ENCODE measurements at places on chromosomes 13 and 19.

DNA sequence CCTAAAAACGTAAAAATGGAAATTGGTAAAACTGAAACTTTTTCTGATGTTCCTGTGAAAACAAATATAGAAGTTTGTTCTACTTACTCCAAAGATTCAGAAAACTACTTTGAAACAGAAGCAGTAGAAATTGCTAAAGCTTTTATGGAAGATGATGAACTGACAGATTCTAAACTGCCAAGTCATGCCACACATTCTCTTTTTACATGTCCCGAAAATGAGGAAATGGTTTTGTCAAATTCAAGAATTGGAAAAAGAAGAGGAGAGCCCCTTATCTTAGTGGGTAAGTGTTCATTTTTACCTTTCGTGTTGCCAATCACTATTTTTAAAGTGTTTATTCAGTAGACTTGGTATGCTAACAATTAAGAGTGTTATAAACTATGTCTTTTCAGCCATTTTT lies 25.6 kb downstream of the BRCA2 start:
- no peak for DNase-seq

DNA sequence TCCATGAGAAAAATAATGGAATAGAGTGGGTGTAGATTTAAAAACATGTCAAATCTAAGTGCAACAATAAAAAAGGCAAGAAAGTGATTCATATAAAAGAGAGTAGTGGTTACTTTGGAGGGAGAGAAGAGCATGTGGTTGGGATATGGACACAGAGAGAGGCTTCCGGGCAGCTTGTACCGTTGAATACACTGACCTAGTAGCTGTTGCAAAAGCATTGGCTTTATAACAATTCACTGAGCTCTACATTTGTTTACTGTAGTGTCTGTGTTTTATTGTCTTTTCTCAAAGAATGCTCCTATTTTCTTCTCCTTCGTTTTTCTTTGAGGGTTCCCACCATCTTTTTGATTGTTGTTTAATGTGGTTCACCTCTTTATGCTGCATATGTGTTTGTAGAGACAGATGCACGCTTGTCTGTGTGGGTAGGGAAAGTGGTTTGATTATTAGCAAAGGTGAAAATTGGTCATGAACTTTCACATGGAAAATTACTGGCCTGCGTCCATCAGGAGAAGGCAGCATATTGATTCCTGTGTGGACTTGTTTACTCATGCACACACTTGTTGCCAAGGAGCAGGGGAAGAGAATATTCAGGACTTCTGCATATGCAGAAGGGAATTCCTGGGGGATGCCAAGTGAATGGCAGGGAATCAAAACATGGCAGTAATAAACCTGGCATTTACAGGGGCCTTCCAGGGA lies 29.9 kb upstream of the IRS2 start:
- no peak for DNase-seq

DNA sequence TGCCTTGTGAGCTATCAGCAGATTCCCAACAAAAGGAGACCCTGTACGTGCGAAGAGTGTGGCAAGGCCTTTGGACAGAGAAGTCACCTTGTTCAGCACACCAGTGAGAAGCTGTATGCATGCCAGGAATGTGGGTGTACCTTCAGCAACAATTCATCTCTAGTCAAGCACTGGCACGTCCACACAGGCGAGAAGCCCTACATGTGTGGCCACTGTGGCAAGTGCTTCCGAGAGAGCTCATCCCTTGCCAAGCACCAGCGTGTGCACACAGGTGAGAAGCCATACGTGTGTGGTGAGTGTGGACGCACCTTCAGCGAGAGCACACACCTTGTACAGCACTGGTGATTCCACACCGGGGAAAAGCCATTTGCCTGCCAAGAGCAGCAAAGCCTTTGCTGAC lies 7.6 kb upstream of the ZSCAN22 start:
- no peak for DNase-seq

- no peak for DNase-seq
Observed at GRCh38 chr19:50380137-50380536, 3.9 kb downstream of the NR1H2 start.

GRCh38 chr19:43648633-43649032 lies 9.0 kb upstream of the CADM4 start:
- no peak for DNase-seq

DNA sequence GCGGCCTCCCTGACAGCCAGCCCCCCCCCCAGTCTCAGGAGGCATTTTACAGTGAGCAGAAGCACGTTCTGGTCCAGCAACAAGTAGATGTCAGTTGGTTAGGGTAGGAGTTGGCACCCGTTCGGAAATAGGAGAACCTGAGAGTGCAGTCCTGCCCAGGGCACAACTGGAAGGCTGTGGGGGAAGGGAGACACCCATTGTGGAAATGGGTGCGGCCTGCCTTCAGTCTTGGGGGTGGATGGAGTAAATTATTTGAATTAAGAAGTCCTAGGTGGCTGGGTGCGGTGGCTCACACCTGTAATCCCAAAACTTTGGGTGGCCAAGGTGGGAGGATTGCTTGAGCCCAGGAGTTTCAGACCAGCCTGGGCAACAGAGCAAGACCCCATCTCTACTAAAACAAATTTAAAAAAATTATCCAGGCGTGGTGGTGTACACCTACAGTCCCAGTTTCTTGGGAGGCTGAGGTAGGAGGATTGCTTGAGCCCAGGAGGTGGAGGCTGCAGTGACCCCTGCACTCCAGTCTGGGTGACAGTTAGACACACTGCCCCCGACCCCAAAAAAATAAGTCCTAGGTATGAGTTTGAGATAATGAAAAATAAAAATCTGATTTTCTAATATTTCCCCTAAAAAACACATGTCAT lies 1.2 kb downstream of the CIRBP start:
- no peak for DNase-seq

- DNase-seq: no peak
Observed at GRCh38 chr19:28405346-28405742, 807.6 kb downstream of the UQCRFS1 start.

GRCh38 chr13:111598747-111599146 lies 278.3 kb downstream of the TEX29 start:
- DNase-seq: no peak

DNA sequence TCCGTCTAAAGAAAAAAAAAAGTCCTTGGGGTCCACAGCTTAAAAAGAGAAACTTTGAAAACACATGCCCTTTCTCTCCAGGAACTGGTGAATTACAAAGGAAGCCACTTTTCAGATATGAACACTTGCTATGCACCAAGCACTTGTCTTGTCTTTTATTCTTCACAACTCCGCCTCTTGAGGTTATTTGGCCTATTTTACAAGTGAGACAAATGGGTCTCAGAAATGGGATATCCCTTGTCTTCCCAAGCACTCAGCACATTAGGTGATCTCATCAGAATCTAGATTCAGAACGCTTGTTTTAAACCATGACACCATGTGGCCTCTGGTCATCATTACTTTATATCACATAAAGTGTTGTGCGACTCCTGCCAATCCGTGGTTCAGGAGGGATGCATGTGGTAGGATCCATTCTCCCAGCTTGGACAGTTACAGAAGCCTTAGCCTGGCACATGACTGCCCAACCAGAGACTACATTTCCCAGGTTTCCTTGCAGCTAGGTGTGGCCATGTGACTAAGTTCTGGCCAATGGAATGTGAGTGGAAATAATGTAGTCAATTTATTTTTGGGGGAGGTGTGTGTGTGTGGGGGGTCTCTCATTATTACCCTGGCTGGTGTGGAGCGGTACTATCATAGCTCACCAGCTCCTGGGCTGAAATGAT lies 13.9 kb downstream of the TSKS start:
- DNase-seq: no peak

DNA sequence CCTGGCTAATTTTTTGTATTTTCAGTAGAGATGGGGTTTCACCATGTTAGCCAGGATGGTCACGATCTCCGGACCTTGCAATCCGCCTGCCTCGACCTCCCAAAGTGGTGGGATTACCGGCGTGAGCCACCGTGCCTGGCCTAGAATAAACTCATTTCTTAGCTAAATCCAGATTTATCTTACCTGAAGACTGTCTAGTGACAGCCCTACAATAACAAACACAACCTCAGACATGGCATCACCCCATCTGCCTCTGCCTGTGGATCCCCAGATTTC lies 5.0 kb downstream of the ZNF44 start:
- no peak for DNase-seq

- DNase-seq: no peak
Observed at GRCh38 chr13:59461411-59461810, 702.3 kb downstream of the DIAPH3 start.

DNA sequence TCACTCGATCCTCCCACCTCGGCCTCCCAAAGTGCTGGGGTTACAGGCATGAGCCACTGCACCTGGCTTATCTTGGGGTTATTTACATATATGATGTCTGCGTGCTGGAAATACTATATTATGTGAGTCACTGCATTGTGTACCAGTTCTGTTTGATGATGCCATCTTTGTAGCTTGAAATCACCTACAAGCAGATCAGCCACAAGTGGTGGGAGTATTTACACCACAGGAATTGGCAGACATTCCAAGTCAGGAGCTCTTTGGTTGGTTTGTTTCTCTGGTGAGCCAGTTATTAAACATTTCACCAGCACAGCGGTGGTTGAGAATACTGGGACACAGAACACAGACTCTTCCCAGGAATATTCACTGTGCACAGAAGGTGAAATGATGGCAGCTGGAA lies 4.5 kb upstream of the TIMM44 start:
- no peak for DNase-seq

DNA sequence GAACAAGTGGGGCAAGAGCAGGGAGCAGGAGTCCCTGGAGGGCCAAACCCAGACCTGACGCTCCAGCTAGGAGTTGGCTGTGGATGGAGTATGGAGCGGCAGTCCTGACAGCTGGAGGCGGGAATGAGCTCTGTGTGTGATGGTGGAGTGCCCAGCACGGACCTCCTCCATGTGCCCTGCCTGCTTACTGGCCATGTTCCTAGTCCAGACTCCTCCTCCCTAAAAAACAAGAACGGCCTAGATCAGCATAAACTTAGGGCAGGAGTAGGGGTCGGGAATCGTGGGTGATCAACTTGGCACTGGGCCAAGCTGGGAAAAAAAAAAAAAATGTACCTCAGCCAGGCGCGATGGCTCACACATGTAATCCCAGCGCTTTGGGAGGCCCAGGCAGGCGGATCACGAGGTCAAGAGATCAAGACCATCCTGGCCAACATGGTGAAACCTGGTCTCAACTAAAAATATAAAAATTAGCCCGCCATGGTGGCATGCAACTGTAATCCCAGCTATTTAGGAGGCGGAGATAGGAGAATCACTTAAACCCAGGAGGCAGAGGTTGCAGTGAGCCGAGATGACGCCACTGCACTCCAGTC lies 29.5 kb downstream of the LTBP4 start:
- no peak for DNase-seq

- no peak for DNase-seq
Observed at GRCh38 chr13:55067946-55068345, 2039.3 kb downstream of the OLFM4 start.

- no peak for DNase-seq
Observed at GRCh38 chr13:38830442-38831045, 143.7 kb downstream of the FREM2 start.

DNA sequence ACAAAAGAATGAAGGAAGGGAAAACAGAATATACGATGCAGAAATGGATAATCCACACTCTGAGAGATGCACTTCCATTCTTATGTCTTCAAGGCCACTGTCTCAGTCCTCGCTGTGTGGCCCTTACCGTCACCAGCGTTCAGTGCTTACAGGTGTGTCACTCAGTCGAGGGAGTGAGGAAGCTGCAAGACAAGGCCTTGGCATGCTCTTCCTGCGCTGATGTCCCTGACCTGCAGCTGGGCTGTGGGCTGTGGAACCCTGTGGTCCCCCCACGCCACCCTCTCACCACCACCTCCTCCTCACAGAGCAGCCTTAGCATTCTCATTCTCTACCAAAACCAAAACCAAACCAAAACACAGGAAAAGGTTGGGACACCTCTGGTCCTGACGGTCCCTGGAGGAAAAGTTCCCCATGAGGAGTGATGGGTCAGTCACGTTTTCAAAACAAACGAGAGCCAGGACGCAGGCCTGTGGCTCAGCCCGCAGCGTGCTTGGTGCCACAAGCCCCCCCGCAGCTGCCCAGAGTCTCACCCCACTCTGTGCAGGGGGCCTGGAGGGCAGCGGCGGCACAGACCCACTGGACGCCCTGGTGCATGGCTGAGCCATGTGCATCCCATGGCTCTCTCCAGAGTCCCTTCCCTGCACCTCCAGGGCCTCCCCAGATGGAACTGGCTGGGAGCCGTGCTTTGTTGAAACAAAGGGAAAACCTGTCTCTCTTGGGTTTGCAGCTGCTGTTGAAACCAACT lies 48.2 kb upstream of the GPR183 start:
- DNase-seq: no peak

- DNase-seq: no peak
Observed at GRCh38 chr13:57666131-57666953, 34.8 kb downstream of the PCDH17 start.

DNA sequence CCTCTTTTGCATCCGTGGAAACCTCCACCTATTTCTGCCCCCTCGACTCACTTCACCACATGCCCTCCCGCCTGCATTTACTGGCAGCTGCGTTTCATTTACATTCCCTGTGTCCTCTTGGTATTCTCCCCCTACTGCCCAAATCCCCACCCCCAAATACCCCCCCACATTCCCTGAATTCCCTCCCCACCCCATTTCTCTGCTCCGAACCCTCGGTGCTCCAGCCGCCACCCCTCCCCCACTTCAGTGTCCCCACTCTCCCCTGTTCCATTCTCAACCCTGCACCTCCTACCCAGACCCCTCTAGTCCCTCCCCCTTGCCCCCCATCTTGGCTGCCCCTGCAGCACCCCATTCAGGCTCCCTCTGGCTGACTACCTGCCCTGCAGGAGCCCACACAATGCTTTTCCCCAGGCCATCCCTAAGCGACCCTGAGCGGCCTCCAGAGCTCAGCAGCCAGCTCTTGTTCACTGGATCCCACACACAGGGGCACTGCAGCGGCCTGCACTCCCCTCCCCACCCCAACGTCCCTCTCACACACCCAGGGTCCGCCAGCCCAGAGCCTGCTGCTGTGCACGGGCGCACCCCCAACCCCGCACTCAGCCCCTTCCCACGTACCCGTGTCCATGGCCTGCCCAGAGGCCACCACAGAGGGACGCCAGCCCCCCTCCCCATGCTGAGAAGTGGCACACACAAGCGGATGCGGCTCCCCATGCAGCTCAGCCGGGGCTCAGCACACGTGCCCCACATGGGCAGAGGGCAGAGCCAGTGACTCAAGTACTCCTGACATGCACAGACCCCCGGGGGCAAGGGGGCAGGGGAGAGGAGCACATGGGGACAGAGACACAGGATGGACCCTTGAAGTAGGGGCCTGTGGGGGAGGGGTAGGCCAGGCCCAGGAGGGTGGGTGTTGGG lies 26.3 kb downstream of the SHANK1 start:
- no peak for DNase-seq

- no peak for DNase-seq
Observed at GRCh38 chr19:29876414-29876813, 64.6 kb downstream of the CCNE1 start.
